ENCODE measurements at places on chromosomes 4 and X.
A peak's percentile ranks its signal among the peaks of the same experiment; 100 is the strongest.

- DNase-seq, result peak; percentile 12
Measured at GRCh38 chrX:16870862-16871815, 977 bp upstream of the RBBP7 start.

DNA sequence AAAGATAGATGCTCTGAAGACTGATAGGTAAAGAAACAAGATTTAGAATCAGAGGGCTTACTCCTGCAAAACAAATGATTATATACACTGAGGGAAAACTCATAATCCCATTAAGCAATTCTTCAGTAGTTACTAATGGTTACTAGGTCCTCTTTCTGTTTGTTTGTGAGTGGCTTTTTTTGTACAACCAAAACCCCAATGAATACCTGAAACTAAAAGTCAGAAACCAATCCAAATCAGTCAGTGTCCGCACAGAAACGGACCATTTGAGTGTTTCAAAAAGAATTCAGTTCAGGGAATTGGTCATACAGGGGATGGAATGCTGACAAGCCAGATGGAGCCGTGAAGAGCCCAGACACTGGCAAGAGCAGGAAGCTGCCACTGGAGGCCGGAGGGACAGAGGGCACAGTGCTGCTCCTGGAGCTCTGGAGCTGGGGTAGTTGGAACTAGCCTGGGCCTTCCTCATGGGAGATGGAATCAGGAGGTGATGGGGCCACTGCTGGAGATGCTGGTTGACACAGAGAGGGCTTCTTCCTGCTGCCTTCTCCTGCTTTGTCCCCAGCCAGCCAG, 31.9 kb downstream of the SETD7 start:
- no peak for DNase-seq

DNA sequence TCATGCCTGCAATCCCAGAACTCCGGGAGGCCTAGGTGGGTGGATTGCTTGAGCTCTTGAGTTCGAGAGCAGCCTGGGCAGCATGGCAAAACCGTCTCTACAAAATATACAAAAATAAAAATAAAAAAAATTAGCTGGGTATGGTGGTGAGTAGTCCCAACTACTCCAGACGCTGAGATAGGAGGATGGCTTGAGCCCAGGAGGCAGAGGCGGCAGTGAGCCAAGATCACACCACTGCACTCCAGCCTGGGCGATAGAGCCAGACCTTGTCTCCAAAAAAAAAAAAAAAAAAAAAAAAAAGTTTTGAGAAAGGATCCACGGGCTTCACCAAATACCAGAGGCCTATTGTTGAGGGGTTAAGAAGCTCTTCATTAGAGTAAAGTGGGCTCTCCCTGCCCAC, 8.0 kb downstream of the SUPT20HL2 start:
- no peak for DNase-seq

GRCh38 chrX:6210230-6210629, 18.4 kb downstream of the NLGN4X start:
- no peak for DNase-seq

DNA sequence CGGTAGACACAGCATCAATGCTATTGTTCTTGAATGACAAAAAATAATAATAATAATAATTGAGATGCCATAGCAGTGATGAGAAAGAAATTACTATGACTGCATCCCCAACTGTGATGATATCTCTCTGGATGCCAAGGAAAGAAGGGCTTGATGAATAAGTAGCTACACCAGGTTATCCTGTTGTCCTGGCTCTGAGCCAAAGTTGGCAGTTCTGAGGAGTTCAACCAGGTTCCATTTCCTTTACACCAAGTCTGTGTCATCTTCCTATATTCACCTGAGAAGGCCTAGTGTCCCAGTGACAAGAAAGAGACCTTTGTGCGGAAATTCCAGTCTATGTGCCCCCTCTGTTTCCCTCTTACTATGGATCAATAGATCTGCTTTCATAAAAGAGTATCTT, 3.4 kb upstream of the MAML3 start:
- no peak for DNase-seq

- DNase-seq, result no peak
Measured at GRCh38 chr4:22692736-22693135, at the start of gene GBA3. Gene GBA3, plus strand, starts transcription at chr4:22692937.

GRCh38 chr4:187668526-187669082, 327.0 kb upstream of the ZFP42 start:
- peak; percentile 50 for DNase-seq

DNA sequence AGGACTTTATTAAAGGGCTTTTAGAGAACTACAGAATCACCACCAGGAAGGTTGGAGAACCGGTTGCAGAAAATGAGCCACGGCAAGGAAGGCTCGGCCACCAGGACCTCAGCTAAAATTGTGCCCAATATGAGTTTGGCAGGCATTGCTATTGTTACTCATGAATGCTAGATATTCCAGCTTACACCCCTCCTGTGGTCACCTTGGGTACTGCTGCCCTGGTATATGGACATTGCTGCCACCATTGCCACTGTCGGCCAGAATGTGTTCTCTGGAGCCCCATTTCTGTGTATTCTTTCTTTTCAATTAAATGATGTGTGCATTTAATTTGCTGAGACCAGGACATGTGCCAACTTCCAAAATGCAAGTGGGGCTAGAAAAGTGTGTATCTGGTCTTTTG, 626.7 kb upstream of the BOD1L1 start:
- DNase-seq, result peak; percentile 18

DNA sequence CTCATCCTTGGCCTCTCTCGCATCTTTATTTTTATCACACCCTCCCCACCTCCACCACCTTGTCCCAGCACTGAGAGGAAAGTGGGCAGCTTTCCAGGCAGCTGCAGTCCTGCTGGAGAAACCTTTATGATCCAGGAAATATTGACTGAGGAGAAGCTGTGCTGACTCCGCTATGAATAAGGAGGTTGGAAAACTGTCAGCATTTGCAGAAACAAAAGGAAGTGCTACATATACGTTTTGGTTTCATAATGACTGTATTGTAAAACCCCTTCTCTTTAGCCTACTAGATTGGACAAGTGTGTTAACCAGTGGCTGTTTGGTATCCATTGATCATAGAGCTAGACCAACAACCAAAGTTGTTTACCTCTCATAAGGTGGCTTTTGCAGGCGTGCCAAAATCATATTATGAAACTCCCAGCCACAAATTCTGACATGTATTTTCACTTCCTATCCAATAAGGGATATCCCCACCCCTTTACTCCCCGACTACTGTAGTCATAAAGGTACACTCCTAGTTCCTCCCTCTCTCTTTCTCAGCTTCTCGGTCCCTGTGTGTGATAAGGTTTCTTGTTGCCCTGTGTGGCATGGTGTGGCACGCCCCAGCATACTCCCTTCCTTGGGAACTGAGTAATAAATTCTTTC, 88.4 kb downstream of the GPR143 start:
- DNase-seq, result peak; percentile 60

GRCh38 chr4:112031712-112032328, 113.4 kb upstream of the FAM241A start:
- peak; percentile 74 for DNase-seq

GRCh38 chr4:185219551-185220344, 10.3 kb downstream of the SNX25 start:
- peak; percentile 73 for DNase-seq

GRCh38 chr4:140893939-140894338, 137.8 kb upstream of the TBC1D9 start:
- DNase-seq, result peak; percentile 67

GRCh38 chr4:166700592-166700991, 533.7 kb downstream of the SPOCK3 start:
- no peak for DNase-seq

- no peak for DNase-seq
Measured at GRCh38 chrX:38474543-38474942, 86.8 kb upstream of the TSPAN7 start.

DNA sequence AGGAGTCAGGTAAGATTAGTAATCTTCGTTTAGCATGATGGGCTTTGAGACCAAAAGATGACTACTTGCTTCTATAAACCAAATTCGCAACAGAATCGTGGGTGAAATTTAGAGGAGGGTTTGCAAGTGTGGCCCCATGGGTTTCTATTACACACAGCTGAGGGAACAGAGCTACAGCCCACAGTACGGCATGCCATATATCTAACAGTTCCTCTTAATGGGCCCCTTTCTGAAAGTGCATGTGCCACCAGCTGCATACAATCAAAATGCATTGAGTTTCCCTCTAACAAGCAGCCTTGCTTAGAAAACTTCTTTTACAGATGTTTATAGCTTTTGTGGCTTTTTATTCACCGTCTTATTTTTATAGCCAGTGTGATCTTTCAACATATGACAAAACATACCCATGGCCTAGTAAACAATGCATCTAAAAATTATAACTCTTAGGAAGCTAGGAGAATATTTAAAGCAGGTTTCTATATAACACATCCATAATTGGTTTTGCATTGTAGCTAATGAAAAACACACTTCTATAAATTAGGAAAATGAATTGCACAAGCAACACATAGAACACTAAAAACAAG, 202.1 kb downstream of the PRDM5 start:
- DNase-seq, result no peak

GRCh38 chrX:72079607-72080006, 52.1 kb downstream of the RTL5 start:
- DNase-seq, result no peak

DNA sequence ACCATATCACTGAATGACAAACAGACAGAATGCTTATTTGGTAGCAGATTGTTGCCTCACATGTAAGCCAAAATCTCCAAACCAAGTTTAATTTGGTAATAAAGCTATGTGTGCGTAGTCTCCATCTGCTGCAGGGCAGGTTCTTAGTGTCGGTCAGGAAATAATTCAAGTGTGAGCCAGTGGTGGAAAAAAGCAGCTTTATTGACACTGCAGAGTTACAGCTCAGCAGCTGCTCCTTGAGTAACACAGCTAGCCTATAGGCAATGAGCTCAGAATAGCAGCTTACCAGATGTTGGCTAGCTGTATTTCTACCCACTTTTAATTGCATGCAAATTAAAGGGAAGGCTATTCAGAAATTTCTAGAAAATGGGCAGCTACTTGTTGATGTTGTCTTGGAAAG, 757.8 kb upstream of the HS3ST1 start:
- no peak for DNase-seq

DNA sequence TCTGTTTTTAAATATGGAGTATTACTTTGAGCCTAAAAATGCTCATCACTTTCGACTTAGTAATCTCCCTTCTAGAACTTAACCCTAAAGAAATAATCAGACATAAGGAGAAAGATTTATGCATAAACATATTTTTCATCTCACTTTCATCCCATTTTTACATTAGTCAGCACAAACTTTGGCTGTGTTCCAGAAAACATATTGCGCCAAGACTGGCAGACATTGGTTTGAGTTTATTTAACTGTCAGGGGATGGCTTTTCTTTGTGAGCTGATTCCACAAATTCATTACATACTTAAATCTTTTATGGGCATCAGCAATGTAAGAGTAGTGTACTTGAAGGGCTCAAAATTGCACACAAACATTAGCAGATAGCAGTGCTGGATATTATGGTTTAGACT, 23.7 kb downstream of the MAOA start:
- peak; percentile 77 for DNase-seq

GRCh38 chr4:815464-816146, 10.3 kb downstream of the CPLX1 start:
- DNase-seq, result no peak

DNA sequence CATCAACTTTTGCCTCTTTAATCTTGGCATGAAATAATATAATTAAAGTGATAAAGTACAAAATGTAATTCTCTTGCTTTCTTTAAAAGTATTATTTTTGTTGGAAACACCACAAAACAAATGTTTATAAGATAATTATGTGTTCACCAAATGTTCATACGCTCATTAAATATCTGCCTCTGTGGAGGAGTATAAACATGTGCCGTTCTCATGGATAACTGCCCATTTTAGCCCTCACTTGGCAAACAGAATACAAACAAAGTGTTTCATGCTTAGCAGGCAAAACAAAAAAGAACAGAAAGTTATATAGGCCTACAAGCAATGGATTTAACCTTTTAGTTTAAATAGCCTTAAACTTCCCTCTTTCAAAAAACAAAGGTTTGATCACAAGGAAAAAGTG, 800.5 kb upstream of the DIAPH2 start:
- no peak for DNase-seq

DNA sequence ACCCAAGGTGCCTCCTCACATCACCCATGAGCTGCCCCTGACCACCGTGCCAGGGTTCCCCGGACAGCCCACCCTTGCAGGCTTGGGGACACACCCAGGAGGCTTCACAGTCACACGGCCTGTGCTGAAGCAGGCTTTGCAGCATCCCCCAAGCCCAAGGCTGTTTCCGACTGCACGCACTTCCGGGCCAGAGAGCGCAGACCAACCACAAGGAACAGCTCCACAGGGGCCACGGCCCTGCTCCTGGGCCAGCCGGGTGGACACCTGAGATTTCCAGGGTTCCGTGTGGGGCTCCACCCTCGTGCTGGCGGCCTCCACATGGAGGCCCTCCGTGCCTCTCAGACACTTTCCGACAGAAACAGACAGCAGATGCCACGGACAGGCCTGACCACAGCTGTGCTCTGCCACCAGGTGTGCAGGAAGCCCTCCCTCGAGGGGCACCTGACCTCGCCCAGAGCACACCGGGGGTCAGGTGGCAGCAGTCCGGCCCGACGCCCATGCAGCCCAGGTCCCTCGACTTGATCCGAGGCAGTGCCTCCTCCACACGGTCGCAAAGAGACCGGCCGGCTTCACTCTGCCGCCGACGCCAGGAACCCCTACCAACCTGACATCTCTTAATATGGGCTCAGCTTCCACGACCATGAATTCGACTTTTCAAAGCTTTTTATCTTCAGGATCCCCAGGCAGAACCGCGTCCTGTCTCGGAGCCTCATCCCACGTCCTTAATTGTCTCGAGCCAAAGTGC, 8.0 kb downstream of the CTBP1 start:
- DNase-seq, result no peak

- DNase-seq, result peak; percentile 29
Measured at GRCh38 chrX:106619797-106620196, 8.0 kb downstream of the RADX start.

- no peak for DNase-seq
Measured at GRCh38 chr4:76036855-76037254, 985 bp upstream of the CXCL11 start.

DNA sequence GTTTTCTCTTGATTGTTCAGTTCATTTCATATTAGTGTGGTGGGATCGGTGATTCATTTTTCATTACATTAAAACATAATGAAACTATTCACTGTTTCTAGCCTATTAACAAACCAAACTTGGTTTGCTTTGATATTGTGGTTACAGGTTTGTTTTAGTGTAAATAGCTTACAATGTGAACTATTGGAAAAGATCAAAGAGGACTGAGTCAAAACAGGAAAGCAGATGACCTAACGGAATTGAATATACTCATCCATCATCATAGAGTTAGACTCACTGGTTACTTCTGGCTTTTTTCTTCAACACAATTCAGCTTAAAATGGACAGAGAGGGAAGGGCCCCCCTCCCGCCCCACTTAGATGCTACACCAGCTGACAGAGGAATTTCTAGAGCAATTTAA, 616.2 kb upstream of the AADAT start:
- DNase-seq, result no peak

- DNase-seq, result peak; percentile 68
Measured at GRCh38 chr4:77104791-77105540, 29.2 kb upstream of the CCNI start.

GRCh38 chr4:28228561-28229491, 1368.2 kb downstream of the STIM2 start:
- DNase-seq, result peak; percentile 72

- no peak for DNase-seq
Measured at GRCh38 chrX:47543496-47543895, 17.5 kb upstream of the ARAF start.

- no peak for DNase-seq
Measured at GRCh38 chr4:151418856-151419255, 9.9 kb downstream of the FHIP1A start.
